ENCODE measurements at places on chromosomes 13 and 19.

DNA sequence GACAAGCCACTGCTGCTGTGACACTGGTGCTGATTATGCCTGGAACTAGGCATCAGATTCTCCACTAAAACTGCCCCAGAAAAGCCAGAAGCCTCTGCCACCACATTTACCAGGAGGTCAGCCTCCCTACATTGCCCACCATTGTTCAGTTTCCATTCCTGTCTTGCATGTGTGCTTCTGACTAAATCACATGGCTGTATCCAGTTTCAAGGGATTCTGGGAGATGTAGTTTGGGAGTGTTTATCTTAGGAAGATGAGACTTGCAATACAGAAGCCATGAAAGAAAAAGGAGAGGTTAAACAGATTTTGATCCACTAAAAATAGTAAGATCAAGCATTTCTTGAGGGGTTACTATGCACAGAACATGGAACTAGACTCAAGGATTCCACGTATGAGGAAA lies 40.7 kb upstream of the SERPINE3 start:
- DNase-seq: no peak

GRCh38 chr13:43544631-43545030 lies 242.1 kb downstream of the ENOX1 start:
- DNase-seq: no peak

DNA sequence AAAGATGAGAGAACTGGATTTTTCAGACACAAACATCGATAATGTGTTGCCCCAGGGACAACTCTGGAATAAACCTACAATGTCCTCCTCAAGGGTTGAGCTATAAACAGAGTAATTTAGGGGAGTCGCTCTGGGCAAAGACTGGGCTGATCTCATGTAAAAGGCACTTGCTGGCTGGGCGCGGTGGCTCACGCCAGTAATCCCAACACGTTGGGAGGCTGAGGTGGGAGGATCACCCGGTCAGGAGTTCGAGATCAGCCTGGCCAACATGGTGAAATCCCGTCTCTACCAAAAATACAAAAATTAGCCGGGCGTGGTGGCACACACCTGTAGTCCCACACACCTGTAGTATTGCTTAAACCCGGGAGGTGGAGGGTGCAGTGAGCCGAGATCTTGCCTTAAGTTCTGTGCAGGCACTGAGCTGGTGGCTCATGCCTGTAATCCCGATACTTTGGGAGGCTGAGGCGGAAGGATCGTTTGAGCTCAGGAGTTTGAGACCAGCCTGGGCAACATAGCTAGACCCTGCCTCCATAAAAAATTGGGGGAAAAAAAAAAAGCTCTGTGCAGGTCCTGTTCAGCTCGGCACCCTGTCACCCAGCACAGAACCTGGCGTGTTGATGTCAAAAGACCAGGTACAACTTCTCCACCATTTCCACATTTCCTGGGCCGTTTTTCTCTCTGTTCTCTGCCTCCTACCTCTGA lies 1.4 kb downstream of the TIMM44 start:
- DNase-seq: no peak

GRCh38 chr19:55620410-55621204 lies 3.8 kb downstream of the ZNF784 start:
- no peak for DNase-seq

DNA sequence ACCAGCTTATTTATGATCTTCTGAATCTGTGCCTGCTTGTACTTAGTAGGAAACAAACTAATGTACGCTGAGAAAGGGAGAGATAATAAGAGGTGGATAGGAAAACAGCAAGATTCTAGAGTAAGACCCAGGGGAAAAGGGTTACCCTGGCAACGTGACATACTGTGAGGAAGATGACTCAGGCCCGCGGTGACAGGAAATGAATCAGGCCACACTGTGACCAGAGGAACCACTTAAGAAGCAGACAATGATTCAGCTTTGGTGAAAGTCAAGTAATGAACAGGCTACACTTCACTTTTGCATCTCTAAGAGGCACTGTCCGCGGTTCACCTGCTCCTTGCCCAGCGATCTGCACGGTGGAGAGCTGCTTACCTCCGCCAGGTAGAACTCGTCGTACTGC lies 158.2 kb downstream of the NALCN start:
- no peak for DNase-seq

- DNase-seq: no peak
Observed at GRCh38 chr13:99087954-99088491, 110.2 kb upstream of the DOCK9 start.

DNA sequence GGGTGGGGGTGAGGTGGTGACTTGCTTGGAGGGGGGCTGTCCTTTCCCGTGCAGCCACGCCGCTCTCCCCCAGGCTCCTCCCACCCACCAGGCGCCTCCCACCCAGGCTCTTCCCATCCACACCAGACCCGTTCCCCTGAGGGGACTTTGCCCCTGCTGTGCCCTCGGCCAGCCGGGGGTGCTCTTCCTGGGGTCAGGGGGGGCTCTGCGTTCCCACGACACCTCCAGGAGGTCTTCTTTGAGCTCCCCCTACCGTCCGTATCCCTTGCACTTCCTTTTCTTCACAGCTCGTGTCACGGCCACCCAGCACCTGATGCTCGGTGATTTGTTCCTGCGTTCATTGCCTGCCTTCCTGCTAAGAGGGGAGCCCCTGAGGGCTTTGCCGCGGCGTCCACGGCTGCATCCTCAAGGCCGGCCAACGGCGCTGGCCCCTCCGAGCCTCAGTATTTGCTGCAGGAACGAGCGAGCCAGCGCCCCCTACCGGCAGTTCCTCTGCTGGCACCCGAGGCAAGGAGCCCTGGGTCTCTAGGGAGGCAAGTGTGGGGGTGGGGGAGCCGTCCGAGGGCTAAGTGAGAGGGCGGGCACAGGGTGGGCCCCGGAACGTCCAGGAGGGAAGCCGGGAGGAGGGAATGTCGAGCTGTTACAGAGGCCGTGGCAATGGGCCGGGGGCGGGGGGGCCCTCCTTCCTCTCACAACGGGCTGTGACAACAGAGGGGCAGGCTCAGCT lies 11.8 kb downstream of the LRRC4B start:
- peak; percentile 73 for DNase-seq

DNA sequence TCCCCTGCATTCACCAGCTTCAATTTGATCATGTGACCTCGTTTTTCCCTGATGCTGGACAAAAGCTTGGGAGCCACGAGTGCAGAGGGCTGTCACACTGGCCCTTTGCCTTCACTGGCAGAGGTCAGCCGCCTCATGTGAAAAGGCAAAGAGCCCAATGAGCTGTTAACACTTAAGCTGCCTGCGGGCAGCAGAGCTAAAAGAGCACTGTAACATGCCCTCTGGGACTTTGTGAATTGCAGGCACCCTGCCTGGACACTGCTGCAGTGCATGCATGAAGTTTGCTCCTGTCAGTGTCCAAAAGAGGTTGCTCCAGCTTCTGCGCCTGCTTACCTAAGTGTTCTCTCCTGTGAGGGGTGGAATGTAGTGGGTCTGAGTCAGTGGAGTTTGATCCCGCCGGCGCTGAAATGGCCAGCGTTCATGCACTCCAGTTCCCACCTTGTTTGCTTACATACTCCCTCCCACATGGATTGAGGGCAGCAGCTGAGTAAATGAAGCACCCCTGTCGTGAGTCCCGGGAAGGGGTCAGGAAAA lies 193.7 kb downstream of the RFC3 start:
- DNase-seq: no peak

DNA sequence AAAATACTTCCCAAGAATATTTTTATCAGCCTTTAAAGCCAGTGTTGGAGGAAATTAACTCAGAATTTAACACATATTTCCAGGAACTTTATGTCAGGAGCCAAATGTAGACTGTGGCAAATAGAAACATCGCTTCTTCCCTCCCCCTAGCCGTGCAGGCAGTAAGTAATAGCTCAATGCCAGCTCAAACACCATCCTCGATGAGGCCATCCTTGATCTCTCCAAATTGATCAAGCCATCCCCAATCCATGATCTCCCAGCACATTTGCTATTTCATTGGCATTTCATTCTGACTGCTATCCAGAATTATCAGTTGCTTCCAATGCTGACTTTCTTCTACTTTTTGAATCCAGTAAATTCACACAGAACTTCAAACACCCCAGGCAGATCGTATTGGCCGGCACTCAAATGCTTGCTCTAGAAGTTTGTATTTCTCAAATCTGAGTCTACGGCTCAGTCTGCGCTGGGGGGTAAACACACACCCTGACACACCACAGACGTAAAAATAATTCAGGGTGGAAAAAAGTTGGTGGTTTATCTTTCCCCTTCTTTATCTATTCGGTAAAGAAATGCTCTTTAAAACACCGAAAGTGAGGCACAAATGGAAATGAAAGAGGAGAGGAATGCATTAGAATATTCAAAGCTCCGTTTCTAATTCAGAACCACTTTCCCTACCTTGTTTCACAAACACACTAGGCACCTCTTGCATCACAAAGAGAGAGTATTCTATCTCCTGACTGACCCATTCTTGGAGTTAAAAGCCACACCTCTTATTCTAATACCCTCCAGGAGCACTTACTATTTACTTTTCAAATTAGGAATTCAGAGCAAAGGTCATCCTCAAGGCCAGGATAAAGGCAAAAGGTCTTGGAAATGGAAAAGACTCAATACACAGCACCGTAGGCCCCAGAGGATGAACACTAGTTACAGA lies 991 bp downstream of the OBI1 start:
- no peak for DNase-seq

- peak; percentile 35 for DNase-seq
Observed at GRCh38 chr13:31909864-31910551, 121.6 kb upstream of the FRY start.

DNA sequence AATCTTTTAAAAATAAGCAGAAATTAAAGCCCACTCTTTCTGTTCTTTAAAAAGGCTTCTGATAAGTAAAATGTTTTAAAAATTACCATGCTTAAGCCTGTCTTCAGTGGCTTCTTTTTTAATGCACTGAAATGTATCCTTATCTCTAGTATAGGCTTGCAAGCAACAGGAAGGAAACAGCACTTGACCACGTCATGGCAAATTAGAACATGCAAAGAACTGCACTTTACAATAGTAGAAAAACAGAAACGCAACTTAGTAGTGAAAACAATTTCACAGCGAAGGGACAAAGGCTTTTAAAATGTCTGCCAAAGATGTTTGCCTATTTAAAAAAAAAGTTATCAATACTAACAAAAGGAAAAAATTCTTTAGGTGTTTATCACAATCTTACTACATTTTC lies 36.3 kb downstream of the ELF1 start:
- DNase-seq: peak; percentile 27

- DNase-seq: no peak
Observed at GRCh38 chr13:103391936-103392335, 325.7 kb upstream of the SLC10A2 start.

GRCh38 chr19:34596989-34597388 lies 80.0 kb downstream of the SCGB2B2 start:
- no peak for DNase-seq

GRCh38 chr13:97430296-97430695 lies 3.7 kb upstream of the RAP2A start:
- DNase-seq: no peak

- peak; percentile 60 for DNase-seq
Observed at GRCh38 chr19:13234518-13234917, 84.3 kb downstream of the IER2 start.

- DNase-seq: no peak
Observed at GRCh38 chr13:23949736-23950135, 52.4 kb upstream of the C1QTNF9B start.

DNA sequence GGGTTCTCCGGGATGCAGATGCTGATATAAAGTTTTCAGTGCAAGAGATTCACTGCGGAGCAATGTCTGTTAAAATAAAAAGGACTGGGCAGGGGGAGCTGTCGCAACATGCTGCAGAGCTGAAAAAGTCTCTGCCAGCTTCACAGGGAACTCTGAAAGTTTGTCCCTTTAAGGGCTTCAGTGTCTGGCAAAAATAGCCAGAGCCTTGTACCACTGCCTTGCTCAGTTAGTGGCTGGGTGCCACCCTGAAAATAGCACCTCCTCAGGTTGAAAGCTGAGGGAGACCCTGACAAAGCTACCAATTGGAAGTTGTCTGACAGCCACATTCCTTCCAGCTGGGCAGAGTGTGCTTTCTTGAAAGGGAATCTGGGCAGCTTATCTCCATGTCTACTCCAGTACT lies 3.0 kb upstream of the NDFIP2 start:
- DNase-seq: no peak

- no peak for DNase-seq
Observed at GRCh38 chr13:81048026-81048461, 707.1 kb upstream of the SPRY2 start.

DNA sequence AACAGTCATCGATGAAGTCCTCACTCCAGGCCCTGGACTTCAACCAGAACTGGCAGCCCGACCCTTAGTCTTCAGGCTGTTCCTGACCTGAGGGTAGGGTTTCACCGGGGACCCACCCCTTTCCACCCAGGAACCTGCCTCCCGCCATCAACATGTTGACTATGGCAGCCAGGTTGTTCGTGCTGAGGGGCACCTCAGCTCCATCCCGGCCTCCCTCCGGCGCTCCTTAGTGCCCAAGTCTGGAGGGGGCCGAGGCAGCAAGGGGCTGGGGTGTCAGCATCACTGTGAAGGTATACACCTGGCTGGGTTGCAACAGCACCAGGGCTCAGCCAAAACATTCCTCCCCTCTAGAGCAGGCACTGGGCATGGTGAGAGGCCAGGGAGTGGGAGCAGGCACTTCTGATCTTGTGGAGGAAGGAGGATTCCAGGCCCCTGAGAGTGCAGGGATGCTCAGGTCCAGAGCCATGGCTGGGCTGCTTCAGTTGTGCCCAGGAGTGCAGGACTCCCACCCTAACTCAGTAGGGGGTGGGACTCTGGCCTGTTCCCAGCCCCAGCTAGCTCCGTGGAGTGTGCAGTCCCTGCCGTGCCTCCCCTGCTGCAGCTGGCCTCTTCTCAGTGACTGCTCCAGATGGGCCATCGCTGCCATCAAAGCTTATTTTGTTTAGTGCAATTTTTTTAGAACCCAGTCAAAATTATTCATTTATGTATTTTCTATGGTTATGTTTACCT lies 1445.9 kb downstream of the PCDH9 start:
- no peak for DNase-seq

GRCh38 chr13:110811771-110812120 lies 98.2 kb downstream of the ING1 start:
- no peak for DNase-seq

DNA sequence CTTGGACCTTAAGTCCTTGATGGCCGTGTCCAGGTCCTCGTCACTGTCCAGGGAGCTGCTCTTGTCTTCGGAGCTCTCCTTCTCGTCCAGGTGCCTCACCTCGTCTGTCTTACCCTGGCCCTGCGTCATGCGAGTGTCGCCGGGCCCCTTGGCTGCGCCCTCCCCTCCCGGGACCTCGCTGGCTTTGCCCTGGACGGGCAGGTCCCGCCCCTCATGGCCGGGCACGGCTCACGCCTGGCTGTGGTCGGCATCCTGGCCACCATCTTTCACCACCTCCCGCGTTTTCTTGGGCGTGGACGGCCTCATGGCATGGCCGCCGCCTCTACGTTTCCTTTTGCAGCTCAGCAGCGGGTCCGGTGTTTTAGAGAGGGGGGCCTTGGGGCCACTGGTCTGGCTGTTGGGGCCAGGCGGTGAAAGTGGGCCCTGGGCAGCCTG lies 14.8 kb downstream of the RB1 start:
- no peak for DNase-seq

DNA sequence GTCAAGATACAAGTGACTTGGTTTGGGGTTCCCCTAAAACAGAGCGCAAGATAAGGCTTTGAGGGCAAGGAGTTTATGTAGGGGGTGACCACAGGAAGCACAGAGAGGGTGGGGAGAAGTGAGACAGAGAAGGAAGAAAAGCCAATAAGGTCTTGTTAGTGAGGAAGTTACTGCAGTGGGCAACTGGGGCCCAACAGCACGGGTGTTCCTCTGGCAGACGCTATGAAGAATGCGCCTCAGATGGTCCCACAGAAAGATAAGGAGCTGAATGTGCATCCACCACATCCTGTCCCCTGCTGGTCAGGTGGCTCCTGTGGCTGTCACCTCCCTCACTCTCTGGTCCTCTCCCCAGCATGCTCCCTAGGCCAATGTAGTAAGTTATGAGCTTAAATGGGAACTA lies 333.5 kb downstream of the TSHZ3 start:
- peak; percentile 2 for DNase-seq
